ENCODE measurements at places on chromosomes 6 and 20. TPM values are rescaled to one million over a fixed set of nuclear protein-coding genes. Genes with fewer than 3 reads are reported as not detected.
A peak's percentile ranks its signal among the peaks of the same experiment; 100 is the strongest.

The C6orf163 gene
- total RNA-seq: 0.92 TPM

The STX11 gene
- 0.31 TPM for total RNA-seq

The PHACTR1 gene
- 1.9 TPM for total RNA-seq

The INSM1 gene
- not detected for total RNA-seq

The ATP6V1G2 gene
- 0.56 TPM for total RNA-seq

The SLC44A4 gene
- total RNA-seq: 0.25 TPM

The CDSN gene
- total RNA-seq: 0.88 TPM

GRCh38 chr6:100673641-100674040 lies 207.5 kb downstream of the ASCC3 start:
- DNase-seq: no peak

DNA sequence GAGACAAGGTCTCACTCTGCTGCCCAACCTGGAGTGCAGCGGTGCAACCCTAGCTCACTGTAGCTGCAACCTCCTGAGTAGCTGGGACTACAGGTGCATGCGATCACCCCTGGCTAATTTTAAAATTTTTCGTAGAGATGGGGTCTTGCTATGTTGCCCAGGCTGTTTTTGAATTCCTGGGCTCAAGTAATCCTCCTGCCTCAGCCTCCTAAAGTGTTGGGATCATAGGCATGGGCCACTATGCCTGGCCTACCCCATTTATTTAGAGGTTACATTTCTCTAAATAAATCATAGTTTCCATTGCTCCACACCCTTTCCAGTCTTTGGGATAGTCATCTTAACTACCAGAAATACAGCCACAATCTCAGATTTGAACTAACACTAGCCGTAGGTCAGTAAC lies 134.7 kb upstream of the CITED2 start:
- no peak for DNase-seq

DNA sequence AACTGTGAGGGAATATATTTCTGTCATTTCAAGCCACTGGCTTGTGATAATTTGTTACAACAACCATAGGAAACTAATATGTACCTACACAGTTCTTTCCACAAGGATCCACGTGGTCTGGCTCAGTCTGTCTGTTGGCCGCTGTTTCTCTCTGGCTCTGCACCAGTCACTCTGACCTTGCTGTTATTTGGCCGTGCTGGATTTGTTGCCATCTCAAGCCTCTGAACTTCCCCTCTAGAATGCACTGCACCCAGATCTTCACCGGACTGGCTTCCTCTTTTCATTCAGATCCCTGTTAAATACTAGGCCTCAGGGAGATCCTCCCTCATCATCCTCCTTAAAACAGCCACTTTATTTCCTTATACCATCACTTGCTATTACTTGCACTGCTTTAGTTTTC lies 446.8 kb downstream of the TFAP2B start:
- no peak for DNase-seq

DNA sequence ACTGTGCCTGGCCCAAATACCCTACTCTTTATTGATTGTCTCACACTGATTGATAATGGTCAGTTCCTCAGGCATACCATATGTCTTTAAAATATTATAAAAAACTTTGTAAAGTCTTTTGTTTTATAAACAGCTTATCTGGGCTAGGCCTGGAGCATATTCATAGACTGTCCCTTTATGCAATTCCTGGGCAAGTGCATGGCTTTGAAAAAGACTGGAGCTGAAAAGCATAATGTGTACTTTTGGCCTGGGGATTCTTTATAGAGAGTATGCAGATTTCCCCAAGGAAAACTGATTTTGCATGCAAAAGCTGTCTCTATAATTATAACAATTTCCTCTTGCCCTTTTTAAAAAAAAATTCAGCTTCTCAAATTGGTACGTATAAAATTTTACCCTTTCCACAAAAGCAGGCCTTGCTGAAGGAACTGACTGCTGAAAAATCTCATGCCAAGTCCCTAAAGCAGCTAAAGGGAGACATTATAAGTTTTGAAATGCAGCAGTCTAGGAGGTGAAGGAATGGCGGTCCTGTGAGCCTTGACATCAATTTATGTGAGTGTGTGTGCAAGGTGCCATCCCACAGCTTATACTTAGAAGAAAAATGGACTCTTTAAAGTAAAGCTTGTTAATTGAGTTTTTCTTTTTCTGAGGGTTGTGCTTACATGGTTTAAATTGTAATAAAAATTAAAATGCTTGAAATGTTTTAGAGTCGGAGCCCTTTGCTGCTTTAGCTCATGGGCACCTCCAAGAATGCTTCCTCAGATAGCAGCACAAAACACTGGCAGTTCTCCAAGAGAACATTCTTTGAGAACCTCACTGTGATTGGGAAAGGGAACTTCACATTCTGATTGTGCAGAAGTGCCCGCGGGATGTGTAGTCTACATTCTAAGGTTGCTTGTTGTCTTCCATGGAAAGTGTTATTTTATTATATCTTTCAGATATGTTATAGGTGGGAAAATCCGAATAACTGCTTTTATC lies 43.9 kb downstream of the PLCB4 start:
- DNase-seq: peak; percentile 66

GRCh38 chr6:38644951-38645350 lies 5.2 kb upstream of the BTBD9 start:
- DNase-seq: no peak

GRCh38 chr6:119446115-119446554 lies 96.6 kb upstream of the MAN1A1 start:
- peak; percentile 51 for DNase-seq

DNA sequence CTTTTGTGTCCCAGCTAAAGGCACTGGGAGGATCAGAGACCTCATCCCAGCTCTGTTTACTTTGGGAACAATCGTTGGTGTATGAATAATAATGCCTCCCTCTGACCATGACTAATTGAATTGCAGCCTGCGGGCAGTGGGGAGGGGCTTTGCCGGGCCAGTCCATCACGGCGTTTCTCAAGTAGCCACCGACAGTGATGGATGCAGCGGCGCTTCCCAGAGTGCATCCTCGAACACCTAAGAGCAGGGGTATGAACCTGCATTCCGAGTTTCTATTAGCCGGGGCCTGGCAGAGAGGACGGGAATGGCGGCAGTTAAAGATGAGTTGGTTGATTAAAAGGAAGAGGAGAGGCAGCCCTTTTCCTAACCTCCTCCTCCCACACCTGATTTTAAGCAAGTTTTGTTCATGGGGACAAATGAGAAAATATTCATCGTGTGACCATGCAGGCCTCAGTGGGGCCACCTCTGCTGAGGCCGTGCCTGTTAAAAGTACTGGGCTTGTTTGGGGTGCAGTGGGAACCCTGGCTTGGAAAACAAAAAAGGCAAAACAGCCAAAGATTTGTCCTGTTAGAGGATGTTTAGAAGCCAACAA lies 154.1 kb downstream of the FOXA2 start:
- no peak for DNase-seq

GRCh38 chr6:42514745-42515144 lies 49.1 kb upstream of the UBR2 start:
- no peak for DNase-seq

DNA sequence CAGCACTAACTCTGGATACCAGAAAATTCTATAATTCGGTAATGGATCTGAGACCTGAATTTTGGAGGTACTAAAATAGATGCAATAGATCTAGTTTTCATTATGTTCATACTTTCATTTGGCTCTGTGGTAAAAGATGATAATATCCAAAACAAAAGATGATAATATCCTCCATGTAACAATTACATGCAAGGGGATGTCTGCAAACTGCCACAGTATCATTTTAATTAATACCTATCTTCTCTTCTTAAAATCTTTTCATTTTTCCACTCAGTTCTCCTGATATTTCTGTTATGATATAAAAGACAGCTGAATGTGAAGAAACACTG lies 15.6 kb downstream of the BTN2A1 start:
- DNase-seq: no peak

GRCh38 chr6:5701174-5701573 lies 305.6 kb downstream of the NRN1 start:
- no peak for DNase-seq

GRCh38 chr6:138688580-138688979 lies 85.0 kb upstream of the CCDC28A start:
- DNase-seq: no peak

GRCh38 chr6:151139524-151139923 lies 100.2 kb upstream of the AKAP12 start:
- DNase-seq: no peak

DNA sequence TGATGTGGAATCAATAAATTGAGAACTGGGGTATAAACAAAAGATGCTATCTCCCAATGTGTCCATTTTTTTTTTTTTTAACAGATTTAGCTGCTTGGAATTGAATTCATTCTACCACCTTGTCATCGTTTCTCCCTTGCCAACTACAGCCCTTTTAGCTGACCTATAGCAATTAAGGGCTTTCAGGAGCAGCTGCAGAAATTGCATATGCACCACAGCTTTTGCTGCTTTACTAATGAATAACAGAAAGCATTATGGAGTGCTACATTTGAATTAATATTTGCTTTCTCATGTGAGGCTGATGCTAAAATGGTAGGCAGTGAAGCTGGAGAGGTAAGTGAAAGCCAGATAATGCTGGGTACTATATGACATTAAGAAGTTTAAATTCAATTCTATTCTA lies 5.7 kb downstream of the SESN1 start:
- DNase-seq: no peak

DNA sequence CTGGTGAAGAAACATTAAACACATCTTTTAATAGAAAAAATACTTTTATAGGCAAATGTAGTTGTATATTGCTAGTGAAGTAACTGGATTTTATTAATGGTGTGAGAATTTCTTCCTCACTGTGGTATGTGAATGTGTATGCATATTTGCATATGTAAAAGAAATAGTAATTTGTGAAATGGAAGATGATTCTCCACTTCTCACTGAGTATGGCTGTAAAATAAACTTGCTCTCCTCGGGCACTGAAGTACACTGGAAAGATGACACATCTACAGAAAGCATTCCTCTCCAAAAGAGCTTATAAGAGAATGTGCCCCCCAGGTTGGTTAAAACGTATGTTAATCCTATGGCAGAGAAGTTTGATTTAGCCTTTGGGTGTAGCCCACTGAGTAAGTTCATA lies 155.5 kb downstream of the LPA start:
- DNase-seq: no peak

DNA sequence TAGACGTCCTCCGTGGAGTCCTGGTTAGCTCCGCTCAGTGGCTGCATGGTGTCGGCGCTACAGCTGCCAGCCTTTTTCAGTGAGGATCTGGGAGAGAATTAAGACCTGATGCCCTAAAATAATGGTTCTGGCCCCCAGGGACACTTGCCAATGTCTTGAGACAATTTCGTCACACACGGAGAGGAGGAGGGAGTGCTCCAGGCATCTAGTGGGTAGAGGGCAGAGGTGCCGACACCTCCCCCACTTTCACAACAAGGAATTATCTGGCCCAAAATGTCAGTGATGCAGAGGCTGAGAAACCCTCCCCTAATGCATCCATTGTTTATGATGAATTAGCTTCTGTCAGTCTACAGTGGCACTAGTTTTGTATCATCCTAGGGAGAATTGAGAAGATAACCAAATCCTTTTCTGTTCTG lies 24.4 kb downstream of the TMEM181 start:
- no peak for DNase-seq

- DNase-seq: no peak
Measured at GRCh38 chr6:126035764-126036163, 49.4 kb downstream of the TRMT11 start.

DNA sequence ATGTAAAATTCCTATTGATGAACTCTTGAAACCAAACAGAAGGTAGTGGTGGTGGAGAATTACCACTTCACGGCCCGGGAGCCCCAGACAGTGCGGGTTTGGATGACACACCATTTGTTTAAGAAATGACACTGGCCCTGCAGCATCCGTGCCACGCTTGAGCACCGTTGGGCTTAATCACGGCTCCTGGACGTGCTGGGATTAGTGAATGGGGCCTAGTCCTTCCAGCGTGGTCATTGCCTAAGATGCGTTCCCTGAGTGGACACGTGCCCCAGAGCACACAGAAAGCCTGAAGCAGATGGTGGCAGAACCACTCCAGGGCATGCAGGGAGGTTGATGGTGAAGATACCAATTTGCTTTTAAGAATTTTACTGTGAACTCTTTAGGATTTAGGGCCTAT lies 14.5 kb downstream of the STX16 start:
- DNase-seq: no peak

GRCh38 chr20:53918949-53919361 lies 151.4 kb downstream of the BCAS1 start:
- DNase-seq: no peak

- DNase-seq: no peak
Measured at GRCh38 chr6:97068211-97068610, 143.7 kb downstream of the KLHL32 start.

GRCh38 chr20:40704828-40705227 lies 15.8 kb upstream of the MAFB start:
- peak; percentile 36 for DNase-seq

- DNase-seq: no peak
Measured at GRCh38 chr6:54071821-54072340, 39.4 kb upstream of the MLIP start.

DNA sequence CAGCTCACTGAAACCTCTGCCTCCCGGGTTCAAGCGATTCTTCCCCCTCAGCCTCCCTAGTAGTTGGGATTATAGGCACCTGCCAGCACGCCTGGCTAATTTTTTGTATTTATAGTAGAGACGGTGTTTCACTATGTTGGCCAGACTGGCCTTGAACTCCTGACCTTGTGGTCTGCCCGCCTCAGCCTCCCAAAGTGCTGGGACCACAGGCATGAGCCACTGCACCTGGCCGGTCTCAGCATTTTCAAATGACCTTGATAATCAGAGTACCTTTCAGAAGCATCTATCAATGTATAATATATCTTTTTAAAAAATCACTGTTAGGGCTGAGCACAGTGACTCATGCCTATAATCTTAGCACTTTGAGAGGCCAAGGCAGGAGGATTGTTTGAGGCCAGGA lies 143.0 kb downstream of the DOK5 start:
- DNase-seq: no peak

GRCh38 chr6:111477481-111477938 lies 5.5 kb downstream of the REV3L start:
- no peak for DNase-seq

GRCh38 chr20:6439737-6440442 lies 317.1 kb upstream of the FERMT1 start:
- no peak for DNase-seq

DNA sequence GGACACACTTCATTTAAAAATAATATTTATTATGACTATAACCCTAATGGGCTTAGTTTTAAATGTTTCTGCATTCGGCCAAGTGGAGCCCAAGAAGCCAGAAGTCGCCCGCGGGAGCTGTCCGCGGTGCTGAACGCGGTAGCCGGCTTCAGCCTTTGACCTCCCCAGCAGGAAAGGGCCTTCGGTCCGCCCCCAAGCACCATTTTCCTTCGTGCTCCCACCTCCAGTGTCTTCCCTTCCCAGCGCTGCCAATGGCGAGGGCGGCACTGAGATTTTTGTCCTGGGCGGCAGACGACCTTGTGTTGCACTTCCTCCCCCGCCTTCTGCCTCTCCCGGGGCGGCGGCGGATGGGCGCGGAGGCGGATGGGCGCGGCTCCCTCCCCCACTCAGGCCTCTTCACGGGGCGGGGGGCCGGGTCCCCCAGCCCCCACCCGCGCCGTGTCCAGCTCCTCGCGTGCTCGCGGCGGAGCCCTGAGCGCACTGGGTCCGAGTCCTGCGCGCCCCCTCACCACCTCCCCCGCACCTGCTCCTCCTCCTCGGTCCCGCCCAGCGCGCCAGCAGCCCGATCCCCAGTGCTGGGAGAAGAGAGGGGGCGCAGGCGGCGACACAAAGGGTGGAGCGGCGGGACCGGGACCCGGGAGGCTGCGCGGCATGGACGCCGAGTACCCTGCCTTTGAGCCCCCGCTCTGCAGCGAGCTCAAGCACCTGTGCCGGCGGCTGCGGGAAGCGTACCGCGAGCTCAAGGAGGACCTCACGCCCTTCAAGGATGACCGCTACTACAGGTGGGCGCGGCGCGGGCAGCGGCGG lies 23.6 kb upstream of the TMEM181 start:
- DNase-seq: peak; percentile 30

GRCh38 chr6:124066946-124067552 lies 263.4 kb downstream of the NKAIN2 start:
- DNase-seq: no peak

- no peak for DNase-seq
Measured at GRCh38 chr6:39962831-39963230, 28.6 kb upstream of the MOCS1 start.

Data from foreskin keratinocyte (primary cell).